Activated CD4-positive, alpha-beta T cell treated with anti-CD3 and anti-CD28 coated beads for 4 hours (primary cell): ENCODE measurements at places on chromosomes 16 and 17.

- peak; percentile 47 for DNase-seq
Measured at GRCh38 chr17:50129728-50130558, at the start of gene SAMD14. Gene SAMD14 (minus strand): TSS chr17:50130160. CDS start chr17:50124959, 5,201 bp downstream.

GRCh38 chr17:76499267-76499667, 2.0 kb downstream of the RHBDF2 start:
- DNase-seq, result no peak

DNA sequence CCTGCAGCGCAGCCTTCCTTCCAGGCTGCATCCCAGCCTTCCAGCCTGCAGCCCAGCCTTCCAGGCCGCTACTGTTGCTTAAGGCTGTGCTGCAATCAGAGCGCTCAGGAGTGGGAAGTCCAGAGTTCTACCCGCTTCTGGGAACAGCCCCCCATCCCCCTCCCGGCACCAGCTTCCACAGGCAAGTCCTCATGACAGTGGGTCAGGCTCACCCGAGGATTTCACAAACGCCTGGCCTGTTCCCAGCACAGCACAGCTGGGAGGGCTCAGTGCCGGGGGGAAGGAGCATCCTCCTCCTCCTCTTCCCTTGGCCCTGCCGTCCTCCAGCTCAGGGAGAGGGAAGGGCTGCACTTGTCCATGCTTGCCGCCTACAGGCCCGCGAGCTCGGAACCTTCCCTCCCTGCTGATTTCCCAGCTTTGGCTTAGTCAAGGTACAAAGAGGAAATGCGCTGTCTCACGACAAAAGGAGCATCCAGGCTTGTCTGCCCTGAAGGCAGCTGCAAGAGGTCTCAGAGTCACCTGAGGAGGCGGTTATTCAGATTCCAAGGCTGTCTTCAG, 8.3 kb downstream of the SOCS3 start:
- no peak for DNase-seq

- DNase-seq, result no peak
Measured at GRCh38 chr17:52159246-52160135, 977 bp upstream of the CA10 start.

- DNase-seq, result no peak
Measured at GRCh38 chr17:77471984-77472461, 331.3 kb downstream of the SEC14L1 start.

GRCh38 chr17:45841883-45842525, 2.7 kb upstream of the SPPL2C start:
- no peak for DNase-seq

- DNase-seq, result no peak
Measured at GRCh38 chr17:78231991-78232858, 794 bp downstream of the TMEM235 start.

DNA sequence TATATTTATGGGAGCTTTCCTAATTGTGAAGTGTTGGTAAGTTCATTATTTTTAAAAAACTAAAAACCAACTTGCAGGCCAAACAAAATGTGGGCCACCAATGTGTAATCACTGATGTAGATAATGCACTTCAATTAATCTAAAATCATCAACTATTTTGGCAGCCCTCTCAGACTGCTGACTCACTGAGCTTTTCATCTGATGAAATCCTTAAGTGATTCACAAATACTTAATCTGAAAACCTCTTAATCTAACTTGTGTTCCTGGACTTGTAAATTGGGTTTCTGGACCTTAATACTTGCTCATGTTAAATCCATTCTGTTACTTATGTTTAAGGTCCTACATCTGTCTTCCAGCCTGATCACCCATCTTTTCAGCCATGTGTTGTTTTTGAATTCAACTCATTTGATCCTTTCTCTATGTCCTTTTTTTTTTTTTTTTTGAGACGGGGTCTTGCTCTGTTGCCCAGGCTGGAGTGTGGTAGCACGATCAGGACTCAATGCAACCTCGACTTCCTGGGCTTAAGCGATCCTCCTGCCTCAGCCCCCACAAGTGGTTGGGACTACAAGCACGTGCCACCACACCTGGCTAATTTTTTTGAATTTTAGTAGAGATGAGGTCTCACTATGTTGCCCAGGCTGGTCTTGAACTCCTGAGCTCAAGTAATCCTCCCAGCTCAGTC, 39.0 kb downstream of the PRKCB start:
- no peak for DNase-seq

- DNase-seq, result no peak
Measured at GRCh38 chr17:42347198-42347597, 41.0 kb downstream of the STAT3 start.

- no peak for DNase-seq
Measured at GRCh38 chr17:75060434-75061054, 13.5 kb downstream of the KCTD2 start.

GRCh38 chr17:68908045-68908444, 47.1 kb downstream of the ABCA8 start:
- DNase-seq, result no peak
